H7 (cell line): ENCODE measurements at places on chromosomes 11 and 22. TPM values are rescaled to one million over a fixed set of nuclear protein-coding genes. Genes with fewer than 3 reads are reported as not detected.

The B3GAT1 gene
- 9.9 and 12.8 TPM in 2 replicates for total RNA-seq

The SERHL2 gene
- total RNA-seq: 2.6 and 7.5 TPM in 2 replicates

The ALDH3B1 gene
- total RNA-seq: 0.35 and 0.37 TPM in 2 replicates

The ELF5 gene
- not detected in 2 replicates for total RNA-seq

The GNAZ gene
- 18.0 and 24.4 TPM in 2 replicates for total RNA-seq

The KLHDC7B gene
- total RNA-seq: not detected in 2 replicates

The PNPLA3 gene
- 10.7 and 15.0 TPM in 2 replicates for total RNA-seq
